ENCODE measurements at places on chromosomes 4 and X.

- no peak for DNase-seq
Measured at GRCh38 chrX:40005292-40006011, 92.3 kb downstream of the BCOR start.

- DNase-seq = no peak
Measured at GRCh38 chr4:123060039-123060770, 137.8 kb upstream of the NUDT6 start.

DNA sequence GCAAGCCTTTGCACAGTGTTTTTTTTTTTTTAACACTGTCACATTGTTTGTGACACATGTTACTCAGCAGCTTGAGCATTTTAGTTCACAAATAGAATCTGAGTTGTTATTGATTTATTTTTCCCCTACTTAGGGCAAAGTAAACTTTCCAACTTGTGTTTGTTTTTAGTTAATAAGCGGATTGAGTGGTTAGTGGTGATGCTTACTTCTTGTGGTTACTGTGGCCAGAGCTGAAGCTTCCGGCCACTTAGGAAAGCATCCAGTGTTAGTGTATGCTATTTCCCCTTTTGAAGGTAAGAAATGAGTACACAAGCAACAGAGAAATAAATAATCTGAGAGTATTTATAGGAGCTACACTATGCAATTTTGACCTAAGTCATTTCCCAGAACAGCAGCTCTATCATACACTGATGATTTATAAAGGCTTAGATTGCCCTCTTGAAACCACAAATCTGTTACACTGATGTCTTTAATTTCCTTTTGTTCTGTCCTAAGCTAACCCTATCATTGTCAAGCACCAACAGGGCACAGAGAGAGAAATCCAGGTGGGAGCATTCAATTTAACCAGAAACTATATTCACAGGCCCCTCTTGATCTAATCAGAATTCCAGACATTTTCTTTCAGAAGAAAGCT lies 2464.6 kb downstream of the PCDH7 start:
- no peak for DNase-seq

- DNase-seq = no peak
Measured at GRCh38 chr4:115945026-115945425, 831.6 kb upstream of the NDST4 start.

GRCh38 chr4:20237894-20238537 lies 13.7 kb upstream of the SLIT2 start:
- no peak for DNase-seq

DNA sequence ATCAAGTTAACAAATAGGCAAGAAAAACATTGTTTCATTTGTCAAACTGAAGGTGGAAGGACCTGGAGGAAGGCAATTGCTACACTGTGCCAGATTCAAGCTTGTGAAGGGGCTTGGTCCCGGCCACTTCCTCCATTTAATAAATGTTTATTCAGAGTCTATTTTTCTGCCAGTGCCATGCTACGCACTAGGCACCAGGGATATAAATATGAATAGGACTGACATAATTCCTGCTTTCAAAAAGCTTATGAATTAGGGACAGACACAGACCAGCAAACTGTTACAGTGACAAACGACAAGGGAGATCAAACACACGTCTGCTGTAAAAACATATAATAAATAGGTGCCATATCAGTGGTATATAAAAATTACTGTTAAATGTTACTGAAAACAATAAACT lies 571 bp downstream of the TLR6 start:
- DNase-seq = no peak

DNA sequence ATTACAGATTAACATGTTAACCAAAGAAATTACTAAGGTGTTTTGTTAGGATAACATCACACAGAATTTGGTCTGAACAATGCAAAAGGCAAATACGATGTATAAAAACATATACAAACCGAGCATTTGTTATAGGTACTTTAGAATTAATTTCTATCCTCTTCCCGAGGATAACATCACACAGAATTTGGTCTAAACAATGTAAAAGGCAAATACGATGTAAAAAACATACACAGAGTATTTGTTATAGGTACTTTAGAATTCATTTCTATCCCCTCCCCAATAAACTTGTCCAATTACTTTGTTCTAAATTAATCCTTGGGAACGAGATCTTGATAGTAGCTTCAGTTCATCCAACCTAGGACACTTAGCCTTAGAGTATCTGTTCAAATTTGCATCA lies 7.6 kb downstream of the HNRNPDL start:
- DNase-seq = no peak

DNA sequence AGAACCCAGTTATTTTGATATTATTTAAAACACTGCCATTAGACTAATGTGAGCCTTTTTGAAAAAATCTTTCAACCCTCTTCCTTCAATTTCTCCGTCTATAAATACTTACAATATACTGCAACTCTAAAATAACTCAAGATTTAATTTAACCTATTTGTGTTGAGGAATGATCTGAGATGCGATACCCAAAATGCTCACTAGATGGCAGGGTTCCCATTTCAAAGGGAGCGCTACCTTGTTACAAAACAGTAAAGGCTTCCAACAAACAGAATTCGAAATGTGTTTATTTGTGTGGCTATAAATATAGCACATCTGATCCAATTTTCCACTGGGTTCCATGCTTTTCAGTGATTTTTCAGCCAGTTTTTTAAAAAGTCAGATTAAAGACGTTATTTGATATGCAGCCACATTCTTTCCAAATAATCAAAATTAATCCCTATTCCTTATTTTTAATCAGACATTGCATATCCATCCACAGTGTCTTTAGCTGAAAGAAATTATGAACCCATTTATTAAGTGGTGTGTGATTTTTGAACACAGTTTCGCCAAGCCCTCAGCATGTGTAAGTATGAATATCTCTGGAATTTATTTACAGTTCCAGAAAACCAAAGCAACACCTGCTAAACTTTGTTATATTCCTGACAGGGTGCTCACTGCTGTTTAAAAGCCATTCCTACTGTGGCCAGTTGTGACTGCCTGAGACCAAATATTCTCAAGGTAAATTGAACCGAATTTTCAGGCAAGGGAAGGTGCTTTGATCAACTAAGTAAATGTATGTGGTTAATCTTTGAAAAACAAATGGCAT lies 668.0 kb upstream of the LCORL start:
- DNase-seq = no peak

GRCh38 chrX:113400193-113400704 lies 559.6 kb upstream of the AMOT start:
- no peak for DNase-seq

Measured in stimulated activated CD8-positive, alpha-beta memory T cell treated with anti-CD3 and anti-CD28 coated beads, Interleukin-15, amount 100 ng/mL, for 4 hours (primary cell).